HAP-1 (cell line): ENCODE measurements at places on chromosomes 6 and 20.

DNA sequence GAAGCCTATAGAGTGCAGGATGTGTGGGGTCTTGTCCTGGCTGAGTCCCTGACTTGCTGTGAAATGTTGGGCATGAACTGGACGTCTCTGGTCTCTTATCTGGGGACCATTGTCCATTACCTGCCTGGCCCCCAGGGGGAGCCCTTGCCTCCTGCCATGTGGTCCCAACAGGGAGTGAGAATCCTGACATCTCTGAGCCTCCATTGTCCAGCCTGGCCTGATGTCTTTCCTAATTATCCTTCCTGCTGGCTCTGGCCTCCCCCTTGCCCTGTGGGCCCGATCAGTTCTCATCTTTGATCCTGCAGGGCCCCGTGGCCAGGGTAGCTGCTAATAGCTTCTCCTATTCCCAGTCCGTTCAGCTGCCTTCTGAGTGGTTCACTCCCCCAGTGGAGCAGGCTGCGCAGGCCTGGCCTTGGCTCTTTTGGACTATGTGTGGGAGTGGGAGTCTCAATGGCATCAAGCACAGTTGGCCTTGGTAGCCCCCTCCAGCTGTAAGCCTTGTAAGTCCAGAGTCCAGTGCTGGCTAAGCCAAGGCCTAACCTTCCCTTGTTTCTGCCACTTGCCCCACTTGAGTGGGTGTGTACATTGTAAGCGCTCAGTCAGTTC lies 77.9 kb upstream of the RALY start:
- peak; percentile 57 for DNase-seq

DNA sequence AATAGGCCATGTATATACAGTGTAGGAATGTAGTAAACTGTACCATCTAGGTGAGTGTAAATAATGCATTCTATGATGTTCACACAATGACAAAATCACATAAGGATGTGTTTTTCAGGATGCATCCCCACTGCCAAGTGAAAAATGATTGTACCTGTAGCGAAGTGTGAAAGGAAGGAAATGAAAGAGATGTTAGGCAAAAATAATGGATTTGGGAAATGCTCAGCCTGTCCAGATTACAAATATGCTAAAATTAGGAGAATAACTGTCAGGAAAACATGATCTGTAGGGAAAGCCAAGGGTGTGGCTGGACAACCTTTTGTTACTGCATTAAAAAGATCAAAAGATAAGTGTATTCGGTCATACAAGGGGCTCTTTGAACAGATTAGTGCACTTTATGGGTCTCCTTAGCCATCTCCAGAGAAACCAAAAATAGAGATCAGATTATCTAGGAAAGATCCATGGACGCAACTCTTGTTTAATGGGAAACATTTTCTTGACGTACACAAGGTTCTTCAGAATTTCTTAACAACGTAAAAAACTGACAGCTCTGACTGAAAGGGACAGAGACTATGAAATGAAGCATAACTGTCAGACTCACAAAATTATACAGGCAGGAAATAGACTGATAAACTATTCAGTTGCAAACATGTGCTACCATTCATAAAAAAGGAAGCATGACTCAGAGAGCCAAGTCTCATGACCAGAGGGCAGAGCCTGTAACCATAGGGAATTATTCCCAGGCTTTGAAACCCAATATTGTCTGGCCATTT lies 253.6 kb upstream of the RAB32 start:
- no peak for DNase-seq

GRCh38 chr6:122405417-122405816 lies 6.0 kb downstream of the HSF2 start:
- DNase-seq: no peak

- no peak for DNase-seq
Observed at GRCh38 chr20:23161244-23161891, 75.2 kb upstream of the CD93 start.

DNA sequence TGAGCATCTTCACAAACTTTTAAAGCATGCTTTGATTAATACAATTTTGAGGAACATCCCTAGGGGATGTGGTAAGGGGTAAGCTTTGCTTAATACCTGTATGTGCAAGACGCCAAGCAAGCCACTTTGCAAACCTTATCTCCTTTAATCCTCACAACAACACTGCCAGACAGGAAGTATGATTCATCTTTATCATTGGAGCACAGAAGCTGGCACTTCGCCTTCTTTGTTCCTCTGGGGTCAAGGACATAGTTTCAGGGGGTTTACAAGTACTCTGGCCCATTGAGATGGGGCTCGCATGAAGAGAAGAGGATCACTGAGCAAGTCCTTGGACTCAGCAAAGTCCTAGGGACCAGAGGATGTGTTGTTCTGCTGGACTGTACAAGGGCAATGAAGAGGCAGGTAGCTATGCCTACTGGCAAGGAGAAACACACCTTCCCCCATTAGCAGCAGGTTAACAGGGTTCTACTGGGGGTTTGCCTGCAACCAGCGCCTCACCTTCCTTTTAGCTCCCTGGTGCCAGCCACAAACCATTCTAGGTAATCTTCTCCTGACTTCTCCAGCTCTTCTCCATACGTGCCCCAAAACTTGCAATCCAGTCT lies 8.8 kb downstream of the TMEM244 start:
- DNase-seq: no peak

DNA sequence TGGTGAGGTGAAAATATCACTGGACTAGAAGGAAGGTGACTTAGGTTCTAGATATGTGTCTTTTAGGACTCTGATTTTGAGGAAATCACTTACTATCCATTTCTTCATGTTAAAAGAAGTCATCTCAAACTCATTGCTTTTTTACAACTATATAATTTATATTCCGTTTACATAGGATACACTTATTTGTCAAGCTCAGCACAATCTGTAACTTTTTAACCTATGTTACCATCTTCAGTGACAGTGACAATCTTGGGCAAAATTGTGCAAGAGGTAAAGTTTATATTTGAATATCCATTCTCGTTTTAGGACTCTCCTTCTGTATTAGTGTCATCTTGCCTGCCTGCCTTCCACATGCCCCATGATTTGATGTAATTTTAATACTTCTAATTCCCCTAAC lies 74.0 kb upstream of the FAM83B start:
- DNase-seq: no peak

DNA sequence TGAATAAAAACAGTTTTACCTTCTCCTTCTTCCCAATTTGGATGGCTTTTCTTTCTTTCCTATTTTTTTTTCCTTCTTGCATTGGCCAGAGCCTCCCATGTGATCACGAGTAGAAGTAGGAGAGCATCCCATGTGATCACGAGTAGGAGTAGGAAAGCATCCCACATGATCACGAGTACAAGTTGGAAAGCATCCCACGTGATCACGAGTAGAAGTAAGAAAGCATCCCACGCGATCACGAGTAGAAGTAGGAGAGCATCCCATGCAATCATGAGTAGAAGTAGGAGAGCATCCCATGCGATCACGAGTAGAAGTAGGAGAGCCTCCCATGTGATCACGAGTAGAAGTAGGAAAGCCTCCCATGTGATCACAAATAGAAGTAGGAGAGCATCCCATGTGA lies 218.6 kb downstream of the DLL1 start:
- DNase-seq: no peak

GRCh38 chr6:2175825-2176224 lies 69.6 kb downstream of the GMDS start:
- DNase-seq: no peak

DNA sequence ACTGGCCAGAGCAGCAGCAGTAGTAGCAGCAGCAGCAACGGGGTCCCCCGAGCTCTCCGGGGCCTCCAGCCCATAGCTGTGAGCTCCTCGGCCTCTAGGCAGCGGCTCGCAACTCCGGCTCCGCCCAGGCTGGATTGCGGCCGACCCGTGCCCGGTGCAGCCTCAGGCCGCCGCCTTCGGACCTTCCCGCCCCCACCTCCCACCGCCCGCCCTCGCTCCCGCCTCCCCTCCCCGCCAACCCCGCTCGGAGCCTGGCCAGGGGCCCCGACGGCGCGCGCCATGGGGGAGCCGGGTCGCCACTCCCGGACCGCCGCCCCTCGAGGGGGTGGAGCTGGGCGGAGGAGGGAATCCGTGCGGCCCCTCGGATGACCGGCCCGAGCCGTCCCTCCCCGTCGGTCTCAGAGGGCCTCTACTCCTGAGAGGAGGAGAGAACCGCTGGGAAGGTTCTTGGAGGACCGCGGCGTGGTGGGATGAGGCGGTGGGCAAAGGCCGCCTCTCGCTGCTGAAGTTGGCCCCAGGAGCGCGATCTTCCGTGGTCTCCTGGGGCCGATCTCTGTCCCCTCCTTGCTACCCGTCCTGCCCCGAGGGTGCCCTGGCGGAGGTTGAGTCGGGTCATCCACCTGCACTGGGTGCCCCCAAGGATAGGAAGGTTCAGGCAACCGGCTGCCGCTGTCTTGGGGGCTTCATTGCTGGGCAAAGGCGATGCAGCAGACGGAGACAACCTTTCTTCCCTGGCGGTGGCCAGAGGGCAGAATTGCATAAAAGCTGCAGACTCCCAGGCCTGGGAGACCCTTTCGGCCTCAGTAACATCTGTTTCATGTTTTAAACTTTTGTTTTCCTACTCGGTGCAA lies at the start of gene ADAM33:
Gene ADAM33, minus strand, starts transcription at position 80 of the 851 bp plus-strand sequence. Its CDS starts 6 bp downstream, at position 74.
- DNase-seq: no peak

DNA sequence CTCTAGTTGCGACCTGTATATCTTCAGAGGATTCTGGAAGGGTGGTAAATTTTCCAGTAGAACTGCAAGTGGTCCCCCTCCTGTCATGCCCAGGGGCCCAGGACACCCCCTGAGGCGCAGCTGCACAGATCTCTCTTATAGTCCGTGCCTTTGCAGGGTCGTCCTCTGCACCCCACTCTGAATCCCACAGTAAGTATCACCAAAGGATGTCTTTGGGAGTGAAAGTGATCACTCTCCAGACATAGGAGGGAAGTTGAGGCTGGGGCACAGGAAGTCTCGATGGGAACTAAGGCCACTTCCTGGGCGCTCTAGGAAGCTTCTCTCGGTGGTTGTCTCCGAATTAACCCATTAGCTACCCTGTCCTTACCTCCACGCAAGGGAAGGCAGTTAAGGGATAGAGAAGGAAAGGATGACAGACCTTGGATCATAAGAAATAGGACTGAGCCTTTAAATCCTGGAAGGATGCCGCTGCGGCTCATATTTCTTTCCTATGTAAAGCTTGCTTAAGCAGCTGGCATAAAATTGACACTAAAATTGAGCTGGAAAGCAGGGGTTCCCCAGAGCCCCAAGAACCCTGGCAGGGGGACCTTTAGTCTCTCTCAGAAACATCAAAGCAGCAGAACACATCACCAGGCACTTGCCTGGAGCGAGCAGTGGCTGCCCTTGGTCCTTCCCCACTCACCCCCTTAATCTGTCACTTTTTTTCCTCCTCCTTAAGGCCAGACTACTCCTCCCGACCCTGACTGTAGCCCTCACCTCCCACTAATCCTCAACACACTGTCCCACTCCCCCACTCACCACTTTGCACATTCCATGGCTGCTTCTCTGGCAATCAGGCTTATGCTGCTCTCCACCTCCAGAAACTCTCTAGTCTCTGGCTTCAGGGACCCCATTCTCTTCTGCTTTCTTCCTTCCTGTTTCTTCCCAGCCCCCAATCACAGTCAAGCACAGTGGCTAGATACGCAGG lies at the start of gene ZKSCAN4:
Gene ZKSCAN4, minus strand, starts transcription at position 261 of the 967 bp plus-strand sequence. CDS start 289 bp downstream, outside the sequence.
- DNase-seq: peak; percentile 81

DNA sequence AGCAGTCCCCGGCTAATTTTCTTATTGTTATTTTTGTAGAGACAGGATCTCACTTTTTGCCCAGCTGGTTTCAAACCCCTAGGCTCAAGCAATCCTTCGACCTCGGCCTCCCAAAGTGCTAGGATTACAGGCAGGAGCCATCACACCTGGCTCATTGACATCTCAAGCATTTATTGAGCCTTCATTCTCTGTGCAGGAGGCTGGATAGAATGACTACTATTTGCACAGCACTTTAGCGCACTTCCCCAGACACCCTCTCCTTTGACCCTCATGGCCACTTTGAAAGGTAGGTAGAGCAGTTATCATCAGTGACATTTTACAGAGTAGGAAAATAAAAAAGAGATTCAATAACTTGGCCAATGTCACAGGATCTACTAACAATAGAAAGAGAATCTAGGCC lies 124.0 kb upstream of the STXBP5 start:
- no peak for DNase-seq

- no peak for DNase-seq
Observed at GRCh38 chr20:11232896-11233295, 559.1 kb upstream of the JAG1 start.

DNA sequence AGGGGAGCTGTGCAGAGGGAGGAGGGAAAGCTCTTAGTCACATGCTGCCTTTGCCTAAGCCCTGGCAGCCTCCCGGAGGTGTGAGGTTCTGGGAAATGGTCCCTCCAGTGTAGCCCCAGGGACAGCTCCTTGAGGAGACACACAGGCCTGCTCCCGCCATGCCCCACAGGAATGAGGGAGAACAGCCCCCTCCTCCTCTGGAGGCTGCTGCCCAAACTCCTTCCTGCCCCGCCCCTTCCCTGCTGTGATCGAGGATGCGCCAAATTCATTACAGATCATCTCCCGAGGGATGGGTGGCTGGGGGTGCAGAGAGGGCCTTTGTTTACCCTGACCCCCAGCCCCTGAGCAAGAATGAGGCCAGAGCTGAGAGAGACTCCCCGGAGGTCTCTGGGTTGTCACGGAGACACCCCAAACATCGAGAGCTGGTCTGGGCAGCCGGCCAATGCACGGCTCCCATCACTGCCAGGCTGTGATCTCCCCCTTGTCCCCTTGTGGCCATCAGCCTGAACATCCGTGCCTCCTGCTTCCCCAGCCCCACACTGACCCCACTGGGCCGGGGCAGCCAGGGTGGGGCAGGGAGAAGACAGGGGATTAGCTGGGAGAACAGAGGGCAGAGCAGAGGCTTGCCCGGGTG lies 8.4 kb downstream of the CYP21A2 start:
- peak; percentile 22 for DNase-seq

DNA sequence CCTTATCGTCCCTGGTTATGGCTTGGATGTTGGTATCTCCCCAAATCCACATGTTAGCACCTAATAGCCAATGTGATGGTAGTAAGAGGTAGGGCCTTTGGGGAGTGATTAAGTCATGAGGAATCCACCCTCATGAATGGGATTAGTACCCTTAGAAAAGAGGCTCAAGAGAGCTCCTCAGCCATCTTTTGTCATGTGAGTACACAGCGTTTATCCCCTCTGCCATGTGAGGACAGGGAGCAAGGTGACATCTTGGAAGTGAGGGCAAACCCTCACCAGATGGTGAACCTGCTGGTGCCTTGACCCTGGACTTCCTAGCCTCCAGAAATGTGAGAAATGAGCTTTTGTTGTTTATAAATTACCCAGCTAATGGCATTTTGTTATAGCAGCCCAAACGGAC lies 16.1 kb upstream of the SIRPB2 start:
- DNase-seq: no peak

- DNase-seq: no peak
Observed at GRCh38 chr6:149915970-149916865, 6.7 kb downstream of the RAET1G start.

DNA sequence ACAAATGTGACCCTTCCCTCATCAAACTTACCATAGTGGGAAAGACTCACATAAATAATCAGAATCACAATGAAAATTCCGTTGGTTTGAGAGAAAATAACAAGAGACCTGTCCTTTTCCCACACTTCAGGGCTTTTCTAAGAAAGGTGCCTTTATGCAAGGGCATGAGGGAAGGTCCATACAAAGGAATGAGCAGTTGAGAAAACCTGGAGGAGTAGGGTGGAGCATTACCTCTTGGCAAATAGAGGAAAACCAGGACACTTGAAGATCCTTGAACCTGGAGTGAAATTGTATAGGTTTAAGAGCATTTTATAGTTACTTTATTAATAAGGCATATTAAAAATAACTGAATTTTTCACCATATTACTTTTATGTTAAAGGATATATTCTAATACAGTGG lies 54.3 kb downstream of the UBR2 start:
- no peak for DNase-seq
